ENCODE measurements at places on chromosomes 1 and 21.

GRCh38 chr1:116605315-116605714, 34.5 kb upstream of the CD58 start:
- DNase-seq, result no peak

DNA sequence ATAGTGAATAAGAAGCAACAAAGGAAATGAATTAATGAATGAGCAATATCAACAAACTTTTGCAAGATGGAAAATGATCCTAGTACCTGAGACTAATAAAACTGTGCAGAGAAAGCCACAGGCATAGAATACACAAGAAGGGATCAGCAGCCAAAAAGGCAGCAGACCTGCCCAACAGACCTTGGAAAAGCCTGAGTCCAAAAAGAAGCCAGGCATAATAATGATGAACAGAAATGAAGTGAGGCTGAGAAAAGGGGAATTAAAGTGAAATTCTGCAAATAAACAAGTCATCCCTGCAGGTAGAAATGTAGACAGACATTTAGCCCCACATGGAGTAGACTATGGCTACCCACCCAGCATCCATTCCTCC, 10.3 kb upstream of the PHTF1 start:
- no peak for DNase-seq

DNA sequence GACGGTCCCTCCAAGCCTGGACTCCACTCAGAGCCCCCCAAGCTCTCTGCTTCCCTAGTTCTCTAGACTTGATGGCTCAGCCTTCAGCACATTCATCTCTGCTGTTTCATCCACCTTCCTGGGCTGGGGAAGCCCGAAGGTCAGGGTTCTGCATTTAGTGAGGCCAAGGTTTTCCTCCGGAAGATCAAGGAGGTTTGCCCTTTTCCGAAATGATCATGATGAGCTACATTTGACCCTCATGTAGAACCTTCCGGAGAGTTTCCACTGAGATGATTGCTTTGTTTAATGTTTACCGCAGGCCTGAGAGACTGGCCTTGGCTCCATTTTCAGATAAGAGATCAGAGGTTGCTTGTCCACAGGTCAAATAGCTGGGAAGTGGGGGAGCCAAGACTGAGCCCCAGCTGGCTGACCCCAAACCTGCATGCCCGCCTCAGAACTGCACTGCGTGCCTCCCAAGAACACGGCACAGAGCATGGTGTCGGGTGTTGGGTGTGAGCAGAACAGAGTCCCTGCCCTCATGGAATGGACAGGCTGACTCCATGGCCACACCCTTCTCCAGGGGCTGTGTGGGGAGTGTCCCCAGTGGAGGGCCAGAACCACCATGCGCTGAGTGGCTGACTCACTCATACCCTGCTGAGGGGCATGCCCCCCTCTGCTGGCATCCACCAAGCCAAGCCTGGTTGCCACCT, 200.8 kb upstream of the TMEM51 start:
- no peak for DNase-seq

DNA sequence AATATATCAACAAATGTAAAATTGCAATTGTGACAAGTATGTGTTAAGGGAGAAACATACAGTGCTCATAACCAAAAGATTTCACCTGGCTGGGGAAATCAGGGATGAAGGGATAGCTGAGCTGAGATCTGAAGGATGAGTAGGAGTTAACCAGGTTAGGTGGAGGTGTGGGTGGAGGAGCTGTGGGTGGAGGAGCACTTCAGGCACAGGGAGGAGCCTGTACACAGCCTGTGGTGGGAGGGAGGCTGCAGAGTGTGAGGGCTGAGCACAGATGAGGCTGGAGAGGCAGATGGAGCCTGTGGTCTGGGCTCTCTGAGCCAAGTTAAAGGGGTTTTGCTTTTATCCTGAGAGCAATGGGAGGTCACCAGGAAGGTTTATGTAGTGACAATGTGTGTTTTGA, 111.9 kb downstream of the XCL2 start:
- DNase-seq, result no peak

- no peak for DNase-seq
These were observed 79.5 kb downstream of the SMYD3 start for GRCh38 chr1:246427611-246428010.

- no peak for DNase-seq
These were observed 332.4 kb downstream of the CAMTA1 start for GRCh38 chr1:7117399-7118281.

GRCh38 chr1:89087241-89087640, 22.2 kb upstream of the GBP1 start:
- DNase-seq, result no peak

- no peak for DNase-seq
These were observed 18.3 kb upstream of the ARID1A start for GRCh38 chr1:26677306-26678115.

DNA sequence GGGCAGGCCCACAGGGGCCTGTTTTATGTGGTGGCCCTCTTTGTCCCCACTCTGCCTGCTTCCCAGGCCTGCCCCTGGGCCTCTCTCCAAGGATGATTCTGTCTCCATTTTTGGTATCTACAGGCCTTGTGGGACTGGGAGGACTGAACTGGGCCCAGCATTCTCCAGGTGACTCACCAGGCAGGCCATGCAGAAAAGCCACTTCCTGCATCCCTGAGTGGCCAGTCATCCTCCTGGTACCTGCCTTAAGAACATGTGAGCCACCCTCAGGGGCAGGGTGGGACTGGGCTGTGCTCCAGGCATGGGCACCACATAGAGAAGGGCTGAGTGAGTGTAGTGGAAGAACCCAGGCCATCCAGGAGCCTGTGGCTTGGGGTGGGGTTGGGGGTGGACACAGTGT, 20.0 kb upstream of the BCAR3 start:
- DNase-seq, result no peak

GRCh38 chr1:209839875-209840546, 12.2 kb downstream of the UTP25 start:
- no peak for DNase-seq

- DNase-seq, result peak; percentile 30
These were observed 37.0 kb downstream of the MIA3 start for GRCh38 chr1:222654849-222655248.

GRCh38 chr1:3795453-3796214, 664 bp downstream of the LRRC47 start:
- no peak for DNase-seq

GRCh38 chr1:20699558-20699957, 18.2 kb downstream of the KIF17 start:
- DNase-seq, result no peak

DNA sequence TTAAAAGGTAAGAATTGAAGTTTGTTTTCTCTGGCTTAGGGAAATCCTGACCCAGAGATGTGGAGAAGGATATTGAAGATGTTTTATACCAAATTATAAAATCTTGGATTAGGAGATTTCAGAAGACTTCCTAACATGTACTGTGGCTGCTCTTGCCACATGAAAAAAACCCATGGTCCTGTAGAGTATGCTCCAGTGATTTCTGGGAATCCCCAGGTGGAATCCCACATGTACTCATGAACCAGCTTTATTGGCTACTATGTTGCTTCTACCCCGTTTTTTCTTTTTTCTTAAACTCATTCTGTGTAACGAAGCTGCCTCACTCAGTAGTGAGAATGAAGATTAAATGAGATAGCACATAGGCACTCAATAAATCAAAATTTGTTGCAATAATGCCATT, 132.7 kb upstream of the SGIP1 start:
- DNase-seq, result no peak

GRCh38 chr1:11339346-11340232, 66.6 kb downstream of the UBIAD1 start:
- DNase-seq, result no peak

DNA sequence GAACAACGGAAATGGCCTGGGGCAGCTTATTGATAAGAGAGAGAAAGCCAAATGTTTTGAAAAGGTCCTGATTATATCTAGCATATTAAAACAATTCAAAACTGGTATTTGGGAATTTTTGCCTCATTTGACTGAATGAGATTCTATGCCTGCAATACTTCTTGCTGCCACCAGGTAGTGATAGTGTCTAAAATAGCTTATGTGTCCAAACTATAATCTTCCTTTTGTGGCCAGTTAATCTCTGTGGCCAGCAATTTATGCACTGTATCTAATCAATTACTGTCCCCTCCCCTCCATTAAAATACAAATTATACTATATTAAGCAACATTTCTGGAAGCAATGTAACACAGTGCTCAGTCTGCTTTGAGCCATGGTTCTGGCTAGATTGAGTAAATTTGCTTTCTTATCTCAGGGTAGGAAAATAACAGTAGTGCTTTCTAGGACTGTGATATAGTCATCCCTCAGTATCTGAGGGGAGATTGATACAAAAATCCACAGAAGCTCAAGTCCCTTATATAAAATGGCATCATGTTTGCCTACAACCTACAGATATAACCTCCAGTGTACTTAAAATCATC, 91.8 kb downstream of the FOXD2 start:
- DNase-seq, result no peak

DNA sequence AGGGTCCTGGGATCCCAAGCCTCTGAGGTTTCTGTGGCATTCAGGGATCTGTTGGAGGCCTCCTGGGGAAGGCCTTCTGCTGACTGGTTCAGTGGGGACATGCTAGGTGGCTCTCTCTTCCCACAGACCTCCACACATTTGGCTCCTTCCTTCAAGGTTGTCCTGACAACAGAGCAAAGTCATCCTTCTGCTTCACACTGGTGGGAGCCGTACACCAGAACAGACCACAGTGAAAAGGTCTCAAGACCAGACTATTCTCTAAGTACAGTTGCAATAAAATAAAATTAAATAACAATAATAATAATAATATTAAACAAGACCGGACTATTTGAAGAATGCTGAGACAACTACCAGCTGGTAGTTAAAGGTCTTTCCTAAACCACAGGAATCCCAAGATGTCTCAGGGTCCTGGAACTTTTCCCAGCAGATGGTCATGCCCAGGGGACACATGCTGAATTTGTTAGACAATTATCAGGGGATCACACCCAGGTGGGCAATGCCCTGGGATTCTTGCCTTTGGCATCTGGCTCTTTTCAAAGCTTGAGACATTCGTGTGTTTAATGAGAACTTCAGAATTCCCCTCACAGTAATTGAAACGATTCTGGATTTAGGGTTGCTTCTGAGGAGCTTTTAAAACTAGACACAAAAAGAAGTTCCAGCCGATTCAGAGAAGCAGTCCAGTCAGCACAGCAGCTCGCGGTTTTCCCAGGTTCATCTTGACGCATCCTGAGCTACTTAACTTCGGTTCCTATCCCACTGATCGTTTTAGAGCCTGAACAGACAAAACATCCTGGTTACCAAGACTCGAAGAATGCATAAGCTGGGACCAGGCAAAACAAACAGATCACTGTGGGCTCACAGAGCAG, 22.9 kb downstream of the HTR1D start:
- DNase-seq, result no peak

DNA sequence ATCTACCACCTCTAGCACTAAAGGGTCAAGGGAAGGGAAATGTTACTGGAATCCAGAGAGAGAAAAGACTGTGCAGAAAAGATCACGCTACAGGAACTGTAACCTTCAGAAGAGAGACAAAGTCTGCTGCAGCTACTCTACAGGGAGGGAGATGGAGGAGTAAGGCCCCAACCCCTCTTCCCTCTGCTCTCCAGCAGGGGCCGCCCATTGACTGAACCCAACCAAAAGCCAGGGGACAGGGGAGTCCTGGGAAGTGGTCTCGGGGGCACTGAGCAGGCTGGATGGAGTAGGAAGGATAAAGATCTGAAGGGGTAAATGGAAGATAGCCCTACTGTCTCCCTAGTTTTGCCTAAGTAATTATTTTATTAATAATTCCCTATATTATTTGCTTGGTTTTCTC, 72.8 kb upstream of the NR5A2 start:
- no peak for DNase-seq

DNA sequence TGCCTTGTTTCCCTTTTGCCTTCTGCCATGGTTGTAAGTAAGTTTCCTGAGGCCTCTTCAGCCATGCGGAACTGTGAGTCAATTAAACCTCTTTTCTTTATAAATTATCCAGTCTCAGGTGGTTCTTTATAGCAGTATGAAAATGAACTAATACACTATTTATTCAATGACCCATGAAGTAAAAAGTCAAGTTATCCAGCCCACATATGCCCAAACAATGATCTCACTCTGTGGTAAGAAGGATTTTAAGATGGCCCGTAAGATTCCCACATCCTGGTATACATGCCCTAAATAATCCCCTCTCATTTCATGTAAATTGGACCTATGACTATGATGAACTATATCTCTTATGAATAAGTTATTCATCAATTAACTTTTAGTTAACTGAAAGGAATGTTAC, 1008.3 kb upstream of the B3GALT2 start:
- no peak for DNase-seq

- DNase-seq, result no peak
These were observed 13.8 kb upstream of the POGZ start for GRCh38 chr1:151472856-151473731.

DNA sequence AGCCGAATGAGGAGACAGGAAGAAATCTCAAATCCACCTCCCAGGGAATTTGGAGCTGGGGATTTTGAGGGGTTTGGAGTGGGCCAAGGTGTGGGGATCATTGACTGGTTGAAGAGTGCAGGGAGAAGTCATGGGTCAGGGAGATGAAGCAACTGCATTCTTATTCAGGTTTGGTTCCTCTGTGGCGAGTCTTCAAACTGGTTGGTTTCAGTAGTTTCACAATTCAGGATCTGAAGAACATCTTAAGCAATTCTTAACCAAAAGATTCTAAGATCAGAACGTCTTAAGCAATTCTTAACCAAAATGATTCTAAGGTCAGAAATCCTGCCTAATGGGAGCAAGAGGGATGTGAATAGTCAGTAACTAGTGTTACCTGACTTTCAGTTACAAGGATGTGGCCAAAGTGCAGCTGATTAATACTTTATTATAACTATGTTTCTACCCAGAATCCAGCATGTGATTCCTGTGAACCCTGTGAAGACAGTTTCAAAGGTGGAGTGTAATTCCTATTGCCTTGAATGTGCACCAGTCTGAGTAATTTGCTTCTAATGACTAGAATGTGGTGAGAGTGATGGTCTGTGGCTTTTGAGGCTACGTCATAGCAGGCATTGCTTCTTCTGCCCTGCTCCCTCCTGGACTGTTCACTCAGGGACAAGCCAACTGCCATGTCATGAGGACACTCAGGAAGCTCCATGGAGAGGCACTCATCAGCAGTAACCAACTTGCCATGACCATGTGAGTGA, 61.2 kb downstream of the OLFML3 start:
- DNase-seq, result no peak

- no peak for DNase-seq
These were observed 17.0 kb upstream of the MACF1 start for GRCh38 chr1:39187275-39188046.

- DNase-seq, result no peak
These were observed 14.5 kb downstream of the KDF1 start for GRCh38 chr1:26945728-26946127.

DNA sequence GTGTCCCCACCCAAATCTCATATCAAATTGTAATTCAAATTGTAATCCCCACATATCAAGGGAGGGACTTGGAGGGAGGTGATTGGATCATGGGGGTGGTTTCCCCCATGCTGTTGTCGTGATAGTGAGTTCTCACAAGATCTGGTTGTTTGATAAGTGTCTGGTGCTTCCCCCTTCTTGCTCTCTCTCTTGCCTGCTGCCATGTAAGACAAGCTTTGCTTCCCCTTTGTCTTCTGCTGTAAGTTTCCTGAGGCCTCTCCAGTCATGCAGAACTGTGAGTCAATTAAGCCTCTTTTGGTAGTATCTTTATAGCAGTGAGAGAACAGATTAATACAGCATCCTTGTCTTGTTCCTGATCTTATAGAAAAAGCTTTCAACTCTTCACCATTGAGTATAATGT, 6.5 kb upstream of the LRRC39 start:
- no peak for DNase-seq

GRCh38 chr1:184791550-184791900, 36.9 kb upstream of the EDEM3 start:
- no peak for DNase-seq
